Suppressor macrophage treated with lipopolysaccharide for 4 hours (primary cell): ENCODE measurements at places on chromosomes 3 and 15.

DNA sequence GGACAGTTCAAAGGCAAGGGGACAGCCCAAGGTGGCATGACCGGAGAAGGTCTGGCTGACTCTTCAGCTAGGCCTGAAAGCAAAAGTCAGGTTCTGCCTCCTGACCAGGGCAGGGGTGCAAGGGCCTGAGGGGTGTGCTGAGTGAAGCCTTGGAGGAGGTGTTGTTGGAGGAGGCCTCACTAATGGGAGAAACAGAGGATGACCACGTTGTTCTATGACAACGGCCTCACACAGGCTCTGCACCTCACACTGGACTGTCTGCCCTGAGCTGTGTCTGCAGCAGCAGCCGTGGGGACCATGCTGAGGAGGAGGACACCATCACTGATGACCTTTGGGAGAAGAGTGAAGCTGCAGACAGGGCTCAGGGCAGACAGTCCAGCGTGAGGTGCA lies 116.9 kb upstream of the ABHD17C start:
- no peak for DNase-seq

DNA sequence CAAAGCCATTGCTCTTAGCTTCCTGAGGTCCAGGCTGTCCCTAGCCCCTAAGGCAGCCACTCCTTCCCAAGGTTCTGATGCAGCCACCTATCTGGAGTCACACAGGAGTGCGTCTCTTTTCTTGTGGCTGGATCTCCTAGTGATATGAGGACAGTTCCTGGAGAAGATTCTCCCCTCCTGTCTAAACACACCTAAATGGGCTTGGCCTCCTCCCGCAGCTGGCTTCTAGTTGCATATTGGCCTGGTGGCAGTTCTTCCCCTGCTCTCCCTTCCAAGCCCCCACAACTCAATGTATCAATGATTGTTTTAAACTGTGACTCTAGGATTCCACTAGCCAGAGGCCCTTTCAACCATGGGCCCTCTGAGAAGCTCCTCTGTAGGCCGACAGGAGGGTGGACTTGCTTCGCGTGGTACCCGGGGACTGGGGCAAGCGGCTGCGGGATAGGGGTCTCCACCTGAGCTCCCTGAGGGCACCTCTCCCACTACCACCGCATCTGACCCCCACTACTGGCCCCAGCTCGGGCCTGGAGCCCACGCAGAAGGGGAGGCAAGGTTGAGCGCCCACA lies 1.4 kb downstream of the ITGA11 start:
- DNase-seq: no peak

DNA sequence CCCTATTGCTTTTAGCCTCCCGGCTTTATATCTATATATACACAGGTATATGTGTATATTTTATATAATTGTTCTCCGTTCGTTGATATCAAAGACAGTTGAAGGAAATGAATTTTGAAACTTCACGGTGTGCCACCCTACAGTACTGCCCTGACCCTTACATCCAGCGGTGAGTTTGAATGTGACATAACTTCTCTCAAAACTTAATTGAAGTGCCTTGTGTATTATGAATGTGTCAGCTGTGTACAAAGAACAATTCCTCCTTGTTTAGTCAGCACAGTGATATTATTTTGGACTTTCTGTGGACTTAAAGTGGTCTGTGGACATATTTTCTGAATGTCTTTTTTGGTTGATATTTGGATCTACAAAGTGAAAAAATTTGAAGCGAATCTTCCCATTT lies 220 bp downstream of the TP63 start:
- no peak for DNase-seq

DNA sequence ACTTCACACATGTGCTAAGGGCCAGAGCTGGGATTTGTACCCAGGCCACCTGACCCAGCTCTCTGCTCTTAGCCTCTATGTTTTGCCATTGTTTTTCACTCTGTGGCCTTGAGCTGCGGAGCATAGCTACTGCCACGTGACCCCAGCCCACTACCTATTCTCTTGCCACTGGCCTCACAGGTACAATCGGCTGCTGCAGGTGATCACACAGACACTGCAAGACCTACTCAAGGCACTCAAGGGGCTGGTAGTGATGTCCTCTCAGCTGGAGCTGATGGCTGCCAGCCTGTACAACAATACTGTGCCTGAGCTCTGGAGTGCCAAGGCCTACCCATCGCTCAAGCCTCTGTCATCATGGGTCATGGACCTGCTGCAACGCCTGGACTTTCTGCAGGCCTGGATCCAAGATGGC lies 46.2 kb downstream of the SEMA3G start:
- no peak for DNase-seq
